Right atrium auricular region (tissue), 2 donors: ENCODE measurements at places on chromosomes 1 and 21. TPM values are rescaled to one million over a fixed set of nuclear protein-coding genes. Genes with fewer than 3 reads are reported as not detected.
A peak's percentile ranks its signal among the peaks of the same experiment; 100 is the strongest.

CYYR1 gene
- total RNA-seq: 36.7 TPM

DISP3 gene
- 0.16 TPM for total RNA-seq

GRCh38 chr1:63950023-63950422 is 176.2 kb downstream of the ROR1 start:
- H3K36me3 ChIP-seq: no peaks in the 10 kb centered on the region
- no peak overlapping the region for H3K4me3 ChIP-seq
- H3K27ac ChIP-seq: no peak overlapping the region
- no peaks in the 10 kb centered on the region for H3K27me3 ChIP-seq
- no peak for DNase-seq

DNA sequence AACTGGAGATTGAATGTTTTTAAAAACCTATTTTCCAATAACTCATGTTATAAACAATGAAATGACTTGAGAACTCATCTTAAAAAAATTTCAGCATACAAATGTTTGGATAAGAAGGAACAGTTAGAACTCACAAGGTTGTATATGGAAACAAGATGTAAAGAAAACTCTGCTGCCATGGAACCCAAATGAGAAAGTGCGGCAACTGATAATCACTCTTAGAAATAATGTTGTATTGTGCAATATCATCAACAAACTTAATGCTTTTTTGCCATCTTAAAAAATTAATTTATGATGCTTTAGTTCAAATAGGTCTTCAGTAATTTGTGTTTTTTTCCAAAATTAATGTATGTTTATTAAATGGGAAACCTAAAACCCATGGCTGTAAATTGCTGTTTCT is 461.1 kb upstream of the NCAM2 start:
- H3K4me1 ChIP-seq: no peaks in the 10 kb centered on the region
- no peaks in the 10 kb centered on the region for H3K27me3 ChIP-seq
- no peak overlapping the region for H3K27ac ChIP-seq
- DNase-seq: no peak
- no peaks in the 10 kb centered on the region for H3K36me3 ChIP-seq

GRCh38 chr1:44903011-44903680 is 60.1 kb upstream of the PTCH2 start:
- no peaks in the 10 kb centered on the region for H3K36me3 ChIP-seq
- no peak overlapping the region for H3K27ac ChIP-seq
- no peak overlapping the region for H3K4me3 ChIP-seq
- H3K4me1 ChIP-seq: no peaks in the 10 kb centered on the region
- no peaks in the 10 kb centered on the region for H3K27me3 ChIP-seq
- DNase-seq: no peak

NID1 gene
- 112 TPM for total RNA-seq

GRCh38 chr1:39635205-39635870 is 4.1 kb downstream of the HEYL start:
- DNase-seq: peak; percentile 80
- peak overlapping the region; percentile 72 for H3K4me3 ChIP-seq
- H3K36me3 ChIP-seq: peaks cover 21% of the 10 kb centered on the region
- H3K4me1 ChIP-seq: no peaks in the 10 kb centered on the region
- no peaks in the 10 kb centered on the region for H3K27me3 ChIP-seq

- H3K27ac ChIP-seq: peak overlapping the region; percentile 39
- no peaks in the 10 kb centered on the region for H3K27me3 ChIP-seq
- no peaks in the 10 kb centered on the region for H3K4me1 ChIP-seq
- H3K4me3 ChIP-seq: no peak overlapping the region
- no peak for DNase-seq
- H3K36me3 ChIP-seq: peaks cover 55% of the 10 kb centered on the region
These were observed 18.2 kb downstream of the TNNT2 start for GRCh38 chr1:201359031-201359872.

DNA sequence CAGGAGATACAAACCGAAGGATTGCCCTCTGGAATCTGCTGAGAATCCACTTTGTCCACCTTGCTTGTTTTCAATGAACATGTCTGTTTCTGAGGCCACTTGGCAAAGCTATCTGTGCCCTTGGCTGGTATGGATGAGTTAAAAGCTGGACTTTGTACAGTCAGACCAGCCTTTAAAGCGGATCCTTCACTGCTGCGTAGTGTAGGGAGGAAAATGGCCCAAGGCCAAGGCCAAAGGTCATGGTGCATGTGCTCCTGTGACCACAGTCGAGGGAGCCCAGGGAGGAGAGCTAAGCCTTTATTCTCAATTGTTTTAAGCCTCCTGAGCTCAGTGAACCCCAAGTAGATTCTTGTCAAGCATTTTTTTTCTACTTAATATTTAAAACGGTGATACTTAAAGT is 37.0 kb downstream of the KCNJ15 start:
- H3K27ac ChIP-seq: no peak overlapping the region
- peaks cover 12% of the 10 kb centered on the region for H3K4me1 ChIP-seq
- no peaks in the 10 kb centered on the region for H3K36me3 ChIP-seq
- no peaks in the 10 kb centered on the region for H3K27me3 ChIP-seq
- no peak for DNase-seq

KIF26B gene
- 1.3 TPM for total RNA-seq

ADORA3 gene
- total RNA-seq: 2.0 TPM

DNA sequence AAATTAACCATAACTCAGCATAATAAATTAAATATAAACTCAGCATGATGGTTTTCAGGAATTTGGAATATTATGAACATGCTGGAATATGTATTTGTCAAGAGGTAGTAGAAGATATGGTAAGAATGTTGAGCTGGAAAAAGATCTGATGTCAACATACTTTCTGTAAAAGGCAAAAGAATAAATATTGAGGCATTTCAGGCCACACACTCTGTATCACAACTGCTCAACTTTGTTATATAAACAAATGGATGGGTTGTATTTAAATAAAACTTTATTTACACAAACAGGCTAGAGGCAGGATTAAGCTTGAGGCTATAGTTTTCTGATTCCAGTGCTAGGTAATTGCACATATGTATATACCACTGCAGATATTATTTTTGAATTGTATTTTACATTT is 1409.4 kb downstream of the MRPL39 start:
- no peaks in the 10 kb centered on the region for H3K36me3 ChIP-seq
- H3K27me3 ChIP-seq: no peaks in the 10 kb centered on the region
- no peak overlapping the region for H3K4me3 ChIP-seq
- DNase-seq: no peak
- no peak overlapping the region for H3K27ac ChIP-seq

FAM167B gene
- total RNA-seq: 6.4 TPM

- H3K4me1 ChIP-seq: no peaks in the 10 kb centered on the region
- no peak for DNase-seq
- no peaks in the 10 kb centered on the region for H3K36me3 ChIP-seq
- no peak overlapping the region for H3K4me3 ChIP-seq
These were observed 136.0 kb downstream of the GDAP2 start for GRCh38 chr1:117793413-117793812.

SLC1A7 gene
- 0.56 TPM for total RNA-seq

DNA sequence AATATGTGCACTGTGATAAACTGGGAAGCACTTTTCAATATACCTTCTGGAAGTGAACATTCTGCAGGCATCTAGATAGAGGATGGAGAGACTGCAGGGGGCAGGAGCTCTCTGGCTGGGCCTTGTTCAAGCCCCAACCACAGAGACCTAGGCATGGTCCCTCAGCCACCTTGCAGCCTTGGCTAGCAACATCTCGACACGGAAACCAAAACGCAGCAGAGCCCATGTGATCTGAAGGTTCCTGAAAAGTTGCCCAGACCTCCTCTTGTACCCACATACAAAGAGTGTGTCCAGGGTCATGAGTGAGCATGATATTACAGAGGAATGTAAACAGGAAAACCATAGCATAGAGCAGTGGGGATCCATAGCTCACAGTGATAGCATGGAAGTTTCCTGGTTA is 33.1 kb upstream of the SAMD11 start:
- DNase-seq: peak; percentile 26
- H3K4me1 ChIP-seq: no peaks in the 10 kb centered on the region
- H3K4me3 ChIP-seq: no peak overlapping the region
- no peak overlapping the region for H3K27ac ChIP-seq

SEMA4A gene
- 4.2 TPM for total RNA-seq

KCNJ10 gene
- 0.20 TPM for total RNA-seq

DNA sequence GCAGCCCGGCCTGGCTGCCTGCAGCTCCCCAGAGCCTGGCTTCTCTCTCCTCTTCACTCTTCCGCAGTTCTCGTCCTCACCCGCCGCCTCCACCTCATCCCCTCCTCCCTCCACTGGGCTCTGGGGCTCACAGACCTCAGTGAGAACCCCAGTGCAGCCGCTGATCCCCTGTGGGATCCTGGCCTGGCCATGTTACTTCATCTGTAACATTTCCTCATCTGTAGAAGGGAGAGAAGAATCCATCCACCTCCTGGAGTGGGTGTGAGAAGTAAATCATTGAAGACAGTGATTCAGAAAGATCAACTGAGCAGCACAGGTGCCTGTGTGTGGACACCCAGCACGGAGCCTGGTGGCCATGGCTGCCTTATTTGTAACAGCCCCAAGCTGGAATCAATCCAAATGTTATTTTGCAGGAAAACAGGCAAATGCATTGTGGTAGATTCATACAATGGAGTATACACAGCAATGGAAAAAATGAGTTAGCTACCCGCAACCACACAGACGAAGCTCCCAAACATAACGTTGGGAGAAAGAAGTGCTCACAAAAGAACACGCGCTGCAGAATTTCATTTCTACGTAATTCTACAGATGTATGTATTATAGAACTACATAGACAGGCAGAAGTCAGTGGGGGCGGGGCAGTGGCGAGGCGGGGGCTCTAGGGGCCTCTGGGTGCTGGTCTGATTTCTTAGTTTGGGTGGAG is 8.7 kb downstream of the LAPTM5 start:
- H3K4me3 ChIP-seq: no peak overlapping the region
- no peak overlapping the region for H3K27ac ChIP-seq
- no peaks in the 10 kb centered on the region for H3K27me3 ChIP-seq
- no peaks in the 10 kb centered on the region for H3K4me1 ChIP-seq
- H3K36me3 ChIP-seq: no peaks in the 10 kb centered on the region

OR6N1 gene
- total RNA-seq: not detected

DNA sequence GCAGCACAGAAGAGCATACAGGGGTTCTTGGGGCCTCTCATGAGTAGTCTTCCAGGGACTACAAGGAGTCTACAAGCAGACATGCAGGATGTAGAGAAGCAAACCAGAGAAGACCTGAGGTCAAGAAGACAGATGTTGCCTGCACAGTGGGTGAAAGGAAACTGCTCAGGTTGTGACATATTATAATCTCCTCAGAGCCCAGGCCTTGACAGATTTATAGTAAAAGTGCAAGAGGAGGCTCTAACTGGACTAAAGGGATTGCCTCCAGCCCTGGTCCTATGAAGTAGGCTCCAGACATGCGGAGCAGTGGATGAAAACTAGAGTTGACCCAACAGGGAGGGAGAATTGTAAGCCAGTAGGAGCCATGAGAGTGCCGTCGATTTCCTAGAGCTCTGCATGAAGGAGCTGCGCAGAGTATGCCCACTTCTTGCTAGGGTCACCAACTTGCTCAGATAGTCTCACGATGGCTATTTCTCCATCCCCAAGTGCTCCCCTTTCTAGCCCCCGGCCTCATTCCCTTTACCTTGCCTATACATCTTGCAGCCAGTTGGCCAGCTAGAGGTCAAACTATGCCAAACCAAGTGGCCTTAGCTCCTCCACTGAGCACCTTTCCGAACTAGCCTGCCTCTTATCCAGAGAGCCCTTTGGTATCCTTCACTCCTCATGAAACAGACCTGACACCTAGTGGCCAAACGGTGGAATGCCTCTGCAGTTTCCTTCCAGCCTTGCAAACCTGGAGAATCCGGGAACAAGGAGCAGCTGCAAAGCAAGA is 36.2 kb upstream of the IPO9 start:
- peaks cover 45% of the 10 kb centered on the region for H3K36me3 ChIP-seq
- H3K4me1 ChIP-seq: peaks cover 42% of the 10 kb centered on the region
- H3K27me3 ChIP-seq: no peaks in the 10 kb centered on the region

ST7L gene
- 14.5 TPM for total RNA-seq

DNA sequence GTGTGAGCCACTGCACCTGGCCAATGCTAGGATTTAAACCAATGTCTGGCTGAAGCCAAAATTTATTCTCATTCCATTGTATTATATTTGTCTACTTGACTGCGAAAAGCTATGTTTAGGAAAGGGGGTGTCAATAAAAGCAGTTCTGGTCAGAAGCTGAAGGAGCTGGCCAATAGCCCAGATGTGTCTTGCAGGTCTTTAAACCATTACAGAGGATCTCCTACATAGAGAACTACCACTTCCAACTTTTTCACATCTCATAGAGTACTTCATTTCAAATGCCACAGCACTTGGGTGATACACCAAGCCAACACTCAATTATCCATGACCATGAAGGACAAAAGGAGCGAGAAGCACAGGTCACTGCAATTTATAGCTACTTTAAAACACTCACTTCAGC is 2.5 kb downstream of the SYT11 start:
- H3K36me3 ChIP-seq: no peaks in the 10 kb centered on the region
- H3K27me3 ChIP-seq: no peaks in the 10 kb centered on the region
- H3K4me1 ChIP-seq: no peaks in the 10 kb centered on the region
- H3K27ac ChIP-seq: peak overlapping the region; percentile 98
- no peak for DNase-seq

GRCh38 chr1:78358165-78358564 is 132.6 kb upstream of the PTGFR start:
- no peaks in the 10 kb centered on the region for H3K36me3 ChIP-seq
- no peaks in the 10 kb centered on the region for H3K27me3 ChIP-seq
- no peaks in the 10 kb centered on the region for H3K4me1 ChIP-seq
- no peak for DNase-seq
- no peak overlapping the region for H3K27ac ChIP-seq
